ENCODE measurements at places on chromosomes 7 and 10.

GRCh38 chr7:93690021-93690420 lies 115.5 kb upstream of the CALCR start:
- DNase-seq, result no peak

DNA sequence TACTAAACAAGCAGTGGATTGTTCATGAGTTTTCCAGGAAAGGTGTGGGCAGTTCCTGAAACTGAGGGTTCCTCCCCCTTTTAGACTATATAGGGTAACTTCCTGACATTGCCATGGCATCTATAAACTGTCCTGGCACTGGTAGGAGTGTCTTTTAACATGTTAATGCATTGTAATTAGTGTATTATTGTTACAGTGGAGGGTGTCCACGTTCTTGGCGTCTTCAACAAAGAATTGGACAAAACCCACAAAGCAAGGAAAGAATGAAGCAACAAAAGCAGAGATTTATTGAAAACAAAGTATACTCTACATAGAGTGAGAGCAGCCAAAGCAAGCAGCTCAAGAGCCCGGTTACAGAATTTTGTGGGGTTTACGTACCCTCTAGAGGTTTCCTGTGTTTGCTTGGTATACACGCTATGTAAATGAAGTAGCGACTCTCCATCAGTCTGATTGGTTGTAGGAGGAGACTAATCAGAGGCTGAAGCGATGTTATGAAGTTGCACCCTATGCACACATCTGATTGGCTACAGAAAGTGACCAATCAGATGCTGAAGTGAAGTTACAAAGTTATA lies 175.2 kb downstream of the NSUN6 start:
- DNase-seq, result no peak

- no peak for DNase-seq
Observed at GRCh38 chr10:28359334-28359733, 56.5 kb upstream of the MPP7 start.

- DNase-seq, result no peak
Observed at GRCh38 chr10:2888403-2889004, 178.8 kb upstream of the PFKP start.

DNA sequence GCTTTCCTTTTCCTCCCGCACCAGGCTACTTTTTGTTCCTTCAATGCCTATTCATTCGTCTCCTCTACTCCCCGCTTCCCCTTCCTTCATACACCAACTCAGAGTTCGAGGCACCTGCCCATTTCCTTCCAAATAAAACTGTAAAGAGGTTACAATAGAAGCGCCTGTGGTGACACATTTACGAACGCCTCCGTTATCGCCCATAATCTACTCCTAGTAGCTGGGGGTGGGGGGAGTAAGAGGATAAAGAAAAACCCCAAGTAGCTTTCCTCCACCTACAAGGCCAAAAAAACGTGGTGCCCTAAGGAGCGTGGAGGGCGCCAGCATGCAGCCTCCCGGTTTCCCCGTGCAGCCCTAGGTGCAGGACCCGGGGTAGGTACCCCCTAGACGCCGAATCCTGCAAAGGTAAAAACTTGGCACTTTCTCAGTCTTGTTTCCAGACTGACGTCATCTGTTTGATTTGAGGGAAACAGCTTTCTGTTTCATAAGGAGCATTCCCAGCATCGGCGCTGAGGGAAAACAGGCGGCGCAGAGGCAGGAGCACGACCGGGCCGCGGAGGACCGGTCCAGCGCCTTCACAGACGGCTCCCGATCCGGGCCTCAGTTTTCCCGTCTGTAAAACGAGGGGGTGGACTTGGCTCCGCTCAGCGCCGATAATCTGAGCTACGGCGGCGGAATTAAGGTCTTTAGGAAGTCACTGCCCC lies 922 bp downstream of the PPA1 start:
- peak; percentile 77 for DNase-seq

GRCh38 chr7:130275826-130276297 lies 9.2 kb downstream of the CPA2 start:
- DNase-seq, result peak; percentile 46

- peak; percentile 78 for DNase-seq
Observed at GRCh38 chr10:109892931-109893330, 30.4 kb downstream of the XPNPEP1 start.

DNA sequence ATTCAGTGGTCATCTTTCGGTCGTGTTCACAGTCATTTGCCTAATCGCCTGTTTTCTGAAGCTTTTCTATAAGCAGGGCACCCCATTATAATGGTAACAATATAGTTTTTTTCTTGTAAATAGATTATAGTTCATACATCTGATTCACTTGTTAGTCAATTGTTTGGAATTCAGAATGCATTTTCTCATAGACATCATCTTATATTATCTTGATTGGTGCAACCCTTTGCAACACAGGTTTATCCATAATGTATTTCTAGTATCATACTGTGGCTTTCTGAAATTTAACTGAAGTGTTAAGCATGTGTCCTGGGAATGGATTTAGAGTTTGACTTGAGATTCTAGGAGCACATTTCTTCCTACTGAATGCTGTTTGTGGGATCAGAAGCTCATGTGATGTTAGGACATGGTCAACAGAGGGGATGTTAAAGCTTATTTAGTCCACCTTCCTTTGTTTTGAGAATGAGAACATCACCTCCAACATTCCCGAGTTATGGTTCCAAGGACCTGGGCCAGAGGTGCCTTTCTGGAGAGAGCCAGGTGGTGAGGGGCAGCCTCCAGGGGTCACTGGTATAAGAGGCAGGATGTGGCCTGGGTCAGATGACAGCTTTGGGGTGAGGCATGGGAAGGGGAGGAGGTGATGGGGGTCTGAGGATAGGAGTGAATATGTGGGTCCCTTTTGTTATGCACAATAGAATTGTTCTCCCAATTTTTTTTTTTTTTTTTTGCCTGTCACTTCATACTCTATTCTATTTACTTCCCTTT lies 415.6 kb downstream of the EXOC4 start:
- peak; percentile 50 for DNase-seq

- peak; percentile 69 for DNase-seq
Observed at GRCh38 chr10:52740913-52741675, 31.5 kb downstream of the MBL2 start.

DNA sequence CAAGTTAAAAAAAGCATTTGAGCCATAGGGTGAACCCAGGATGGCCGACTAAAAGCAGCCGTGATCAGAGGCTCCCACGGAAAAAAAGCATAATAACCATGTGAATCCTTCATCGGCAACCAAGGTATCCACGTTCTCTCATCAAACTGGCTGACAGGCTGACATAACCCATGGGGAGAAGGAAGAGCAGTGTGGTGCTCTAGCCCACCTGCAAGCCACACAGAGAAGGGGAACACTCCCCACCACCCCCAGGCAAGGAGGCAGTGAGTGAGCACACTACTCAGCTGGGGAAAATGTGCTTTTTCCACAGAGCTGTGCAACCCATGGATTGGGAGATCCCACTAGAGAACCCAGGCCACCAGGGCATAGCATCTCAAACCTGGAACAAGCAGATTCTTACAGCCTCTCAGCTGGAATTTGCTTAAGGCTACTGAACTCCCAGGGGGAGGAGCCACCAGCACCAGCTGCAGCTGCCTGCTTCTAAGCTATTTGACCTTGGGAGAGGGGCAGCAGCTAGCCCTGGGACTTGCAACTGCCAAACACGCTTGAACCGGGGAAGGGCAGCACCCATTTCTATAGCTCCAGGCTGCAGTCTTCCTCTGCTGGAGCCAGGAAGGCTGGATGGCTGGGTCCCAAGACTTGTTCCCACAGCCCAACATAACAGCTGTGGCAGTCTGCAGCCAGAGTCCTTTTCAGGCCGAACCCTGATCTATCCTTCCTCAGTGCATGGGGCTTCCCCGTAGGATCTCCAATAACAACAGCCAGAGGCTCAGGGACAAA lies 178.2 kb upstream of the NRG3 start:
- DNase-seq, result no peak

- DNase-seq, result no peak
Observed at GRCh38 chr7:95479992-95480624, 5.6 kb upstream of the ASB4 start.

- no peak for DNase-seq
Observed at GRCh38 chr10:71805776-71806703, 32.7 kb upstream of the VSIR start.

GRCh38 chr7:2181077-2181854 lies 51.5 kb downstream of the MAD1L1 start:
- no peak for DNase-seq

DNA sequence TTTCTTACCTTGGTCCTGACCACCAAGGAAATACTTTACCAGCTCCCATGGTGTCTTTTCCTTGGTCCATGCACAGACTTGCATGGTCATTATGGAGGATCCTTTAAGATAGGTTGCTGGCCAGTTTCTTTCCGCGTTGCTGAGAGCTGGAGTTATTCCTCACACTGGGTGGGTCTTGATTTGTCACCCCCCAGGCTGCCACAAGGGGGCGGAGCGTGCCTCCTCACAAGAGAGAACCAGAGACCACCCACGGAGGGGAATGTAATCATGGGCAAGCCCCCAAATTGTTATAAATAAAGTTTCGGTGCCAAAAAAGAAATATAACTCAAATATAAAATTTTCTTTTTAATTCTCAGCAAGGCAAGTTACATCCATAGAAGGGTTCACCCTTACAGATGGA lies 10.5 kb upstream of the TRIM24 start:
- no peak for DNase-seq

- DNase-seq, result no peak
Observed at GRCh38 chr10:3398825-3399646, 226.5 kb upstream of the PITRM1 start.

- no peak for DNase-seq
Observed at GRCh38 chr10:102831322-102832071, 5.7 kb downstream of the CYP17A1 start.

DNA sequence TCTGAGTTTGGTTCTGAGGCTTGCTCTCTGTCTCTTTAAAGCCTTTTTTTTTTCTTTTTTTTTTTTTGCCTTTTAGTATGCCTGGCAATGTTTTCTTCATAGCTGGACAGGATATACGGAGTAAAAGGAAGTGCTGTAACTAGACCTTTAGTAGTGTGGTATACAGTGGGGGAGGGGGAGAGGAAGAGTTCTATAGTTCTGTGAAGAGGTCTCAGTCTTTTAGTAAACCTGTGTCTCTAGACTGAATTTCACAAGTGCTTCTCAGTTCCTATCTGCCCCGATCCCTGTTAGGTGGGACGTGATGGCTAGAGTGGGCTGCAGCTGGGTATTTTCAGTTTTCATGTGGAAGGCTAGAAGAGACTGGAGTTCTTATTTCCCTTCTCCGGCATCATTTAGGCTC lies 3.1 kb upstream of the ABCC2 start:
- peak; percentile 43 for DNase-seq

- DNase-seq, result peak; percentile 38
Observed at GRCh38 chr7:44727158-44727936, 21.3 kb upstream of the ZMIZ2 start.

DNA sequence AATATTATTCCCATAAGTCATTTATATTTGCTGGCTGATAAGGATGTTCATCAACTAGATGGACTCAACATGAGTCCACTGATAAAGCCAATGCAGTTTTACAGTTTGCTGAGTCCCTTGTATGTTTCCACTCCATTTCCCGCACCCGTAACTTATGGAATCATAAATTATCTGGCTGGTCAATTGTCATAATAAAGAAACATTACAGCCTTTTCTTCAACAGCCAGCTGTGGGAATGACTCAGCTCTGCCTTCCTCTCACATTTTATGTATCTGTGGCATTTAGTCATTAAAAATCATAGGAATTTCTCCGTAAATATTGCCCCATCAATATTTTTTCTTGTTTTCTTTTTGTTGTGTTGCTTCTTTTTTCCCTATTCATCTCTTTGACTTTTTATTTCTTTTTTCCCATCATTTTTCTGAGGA lies 22.3 kb upstream of the TMEM26 start:
- DNase-seq, result peak; percentile 64

DNA sequence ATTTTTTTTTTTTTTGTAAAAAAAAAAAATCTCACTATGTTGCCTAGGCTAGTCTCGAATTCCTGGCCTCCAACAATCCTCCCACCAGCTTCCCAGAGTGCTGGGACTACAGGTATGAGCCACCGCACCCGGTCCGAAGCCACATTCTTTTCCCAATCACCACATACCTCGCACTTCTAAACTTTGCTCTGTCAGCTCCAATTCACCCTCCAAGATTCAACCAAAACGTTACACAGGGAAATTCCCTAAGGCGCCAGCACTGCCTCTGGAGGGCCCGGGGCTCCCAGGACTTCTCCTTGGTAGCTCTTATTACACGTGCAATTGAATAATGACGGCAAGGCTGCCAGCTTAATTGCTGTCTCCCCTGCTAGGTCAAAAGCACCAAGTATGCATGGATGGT lies 10.3 kb upstream of the DNAAF5 start:
- DNase-seq, result no peak

DNA sequence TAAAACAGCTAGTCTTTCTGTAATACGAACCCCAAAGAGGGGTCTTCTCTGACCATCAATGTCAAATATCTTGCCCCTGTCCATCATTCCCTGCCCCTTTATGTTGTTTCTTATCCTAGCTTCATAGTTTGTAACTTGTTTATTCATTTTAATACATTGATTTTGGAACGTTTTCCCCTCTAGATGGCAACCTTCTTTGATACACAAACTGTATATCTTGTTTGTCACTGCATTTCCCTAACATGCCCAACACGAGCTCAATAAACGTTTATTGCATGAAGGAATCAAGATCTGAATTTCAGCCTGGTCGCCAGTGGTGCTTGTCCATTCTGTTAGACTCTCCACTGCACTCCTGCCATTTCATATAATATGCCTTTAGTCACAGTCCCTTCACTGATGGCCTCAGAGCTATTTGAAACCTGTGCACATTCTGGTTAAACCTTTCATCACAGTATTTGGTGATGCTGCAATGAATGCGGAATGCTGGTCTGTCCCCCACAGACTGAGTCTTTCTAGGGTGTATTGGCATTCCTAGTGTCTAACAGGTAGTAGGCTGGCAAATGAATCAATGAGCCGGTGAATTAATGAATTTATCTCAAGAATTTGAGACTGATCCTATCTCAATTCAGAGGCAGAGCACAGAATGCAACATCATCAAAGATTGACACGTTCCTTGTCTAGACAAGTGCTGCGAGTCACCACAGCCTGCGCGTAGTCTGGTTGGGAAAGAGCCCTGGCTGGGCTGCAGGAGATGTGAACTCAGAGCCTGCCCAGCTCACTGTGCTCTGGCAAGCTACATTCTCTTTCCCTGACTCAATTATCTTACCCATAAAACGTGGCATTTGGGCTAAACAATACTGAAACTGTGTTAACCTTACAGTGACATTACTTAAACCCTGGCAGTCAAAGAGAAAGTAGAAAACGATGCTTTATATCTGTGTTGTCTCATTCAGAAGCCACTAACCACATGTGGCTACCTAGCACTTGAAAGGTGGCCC lies 55.2 kb upstream of the FRMD4A start:
- DNase-seq, result peak; percentile 84

DNA sequence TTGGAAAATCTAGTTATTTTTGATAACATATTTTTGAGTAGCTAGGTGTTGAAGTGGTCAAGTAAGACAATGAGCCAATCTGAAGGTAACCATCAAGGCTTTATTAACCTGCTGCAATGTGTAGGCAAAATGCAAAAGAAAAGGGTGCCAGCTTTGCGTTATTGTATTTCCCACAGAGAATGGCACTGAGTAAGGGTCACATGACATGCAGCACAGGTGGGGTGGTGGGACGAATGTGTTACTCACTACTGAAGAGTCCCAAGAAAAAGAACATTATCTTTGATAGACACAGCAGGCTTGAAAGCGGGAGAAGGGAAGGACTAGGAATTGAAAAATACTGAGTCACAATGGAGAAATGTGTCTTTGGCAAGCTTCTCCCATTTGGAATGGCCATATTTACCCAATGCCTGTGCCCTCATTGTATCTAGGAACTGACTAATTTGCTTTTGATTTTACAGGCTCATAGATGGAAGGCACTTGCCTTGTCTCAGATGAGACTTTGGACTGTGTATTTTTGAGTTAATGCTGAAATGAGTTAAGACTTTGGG lies 898.6 kb upstream of the POT1 start:
- no peak for DNase-seq

- peak; percentile 83 for DNase-seq
Observed at GRCh38 chr7:102279537-102280400, 6.9 kb upstream of the SH2B2 start.

- DNase-seq, result no peak
Observed at GRCh38 chr7:145156834-145157233, 321.0 kb upstream of the TPK1 start.
